ENCODE measurements at places on chromosomes 11 and 22. TPM values are rescaled to one million over a fixed set of nuclear protein-coding genes. Genes with fewer than 3 reads are reported as not detected.

The KLHL35 gene
- total RNA-seq, result 0.67 TPM

The HIKESHI gene
- total RNA-seq, result 40.3 TPM

The DDIAS gene
- total RNA-seq, result 1.2 TPM

The RAG2 gene
- not detected for total RNA-seq

The RBM4B gene
- total RNA-seq, result 10.2 TPM

The ZNF215 gene
- 1.5 TPM for total RNA-seq

The MAP4K2 gene
- 13.2 TPM for total RNA-seq

The LDHAL6A gene
- not detected for total RNA-seq

GRCh38 chr11:22456993-22457762 is 119.0 kb downstream of the SLC17A6 start:
- no peak for DNase-seq

DNA sequence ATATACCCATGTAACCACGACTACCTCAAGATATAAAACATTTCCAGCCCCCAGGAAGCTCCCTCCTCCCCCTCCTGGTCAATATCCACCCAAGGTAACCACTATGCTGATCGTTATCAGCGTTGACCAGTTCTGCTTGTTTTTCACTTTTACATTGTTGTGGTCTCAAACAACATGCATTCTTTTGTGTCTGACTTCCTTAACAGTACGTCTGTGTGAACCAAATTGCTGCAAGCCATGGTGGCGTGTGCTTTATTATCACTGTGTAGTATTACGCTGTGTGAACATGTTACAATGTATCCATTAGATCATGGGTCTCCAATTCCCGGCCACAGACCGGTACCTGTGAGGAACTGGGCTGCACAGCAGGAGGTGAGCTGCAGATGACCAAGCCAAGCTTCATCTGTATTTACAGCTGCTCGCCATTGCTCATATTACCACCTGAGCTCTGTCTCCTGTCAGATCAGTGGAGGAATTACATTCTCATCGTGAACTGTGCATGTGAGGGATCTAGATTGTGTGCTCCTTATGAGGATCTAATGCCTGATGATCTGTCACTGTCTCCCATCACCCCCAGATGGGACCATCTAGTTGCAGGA is 15.5 kb upstream of the GRK3 start:
- DNase-seq, result no peak

DNA sequence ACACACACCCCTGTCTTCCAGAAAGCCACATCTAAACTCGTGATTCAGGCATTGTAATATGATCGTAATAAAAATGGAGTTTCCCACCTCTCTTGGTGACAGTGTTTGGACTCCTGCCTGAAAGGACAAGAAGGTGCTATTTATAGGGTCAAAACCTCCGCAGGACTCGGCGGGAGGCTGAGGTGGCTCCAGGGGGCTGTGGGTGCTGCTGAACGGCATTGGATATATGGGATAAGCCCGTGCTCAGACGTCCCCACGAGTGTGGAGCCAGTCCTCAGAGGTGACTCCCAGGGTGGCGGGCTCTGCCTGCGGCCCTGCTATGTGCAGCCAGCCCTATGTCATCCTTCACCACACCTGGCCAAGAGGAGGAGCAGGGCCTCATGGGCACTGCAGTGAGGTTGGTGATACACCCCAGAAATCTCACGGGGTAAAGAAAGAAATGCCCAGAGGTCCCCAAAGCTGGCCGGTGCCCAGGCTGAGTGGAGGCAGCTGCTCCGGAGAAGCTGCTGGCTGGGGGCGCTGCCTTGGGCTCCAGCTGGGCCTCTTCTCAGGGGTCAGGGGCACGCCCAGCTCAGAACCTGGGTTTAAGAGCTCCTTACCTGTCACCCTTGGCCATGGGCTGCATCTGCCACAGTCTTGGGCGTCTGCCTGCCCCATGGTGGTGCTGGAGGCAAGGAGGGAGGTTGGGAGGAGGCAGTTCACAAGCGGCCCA is 5.1 kb upstream of the OSBPL5 start:
- peak; percentile 72 for DNase-seq

DNA sequence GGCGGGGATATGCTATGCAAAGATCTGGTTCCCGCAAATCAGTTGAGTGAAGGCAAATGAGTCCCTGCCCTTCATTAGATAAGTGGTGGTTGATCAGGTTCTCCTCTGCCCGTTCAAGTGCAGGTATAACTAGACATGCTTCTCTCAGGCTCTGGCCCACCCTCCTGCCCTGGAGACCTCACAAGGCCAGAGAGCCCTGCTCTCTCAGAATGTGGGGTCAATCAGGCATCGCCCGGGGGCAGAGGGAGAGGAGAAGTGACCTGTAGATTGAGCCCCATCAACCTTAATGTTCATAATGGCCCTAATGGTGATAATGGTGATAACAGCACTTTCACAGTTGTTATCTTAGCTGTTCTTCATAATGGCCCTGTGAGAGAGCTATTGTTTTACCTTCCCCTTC is 224.3 kb downstream of the DSCAML1 start:
- peak; percentile 31 for DNase-seq

- DNase-seq, result peak; percentile 70
Measured at GRCh38 chr11:66686100-66686785, 8.6 kb upstream of the RBM4B start.

DNA sequence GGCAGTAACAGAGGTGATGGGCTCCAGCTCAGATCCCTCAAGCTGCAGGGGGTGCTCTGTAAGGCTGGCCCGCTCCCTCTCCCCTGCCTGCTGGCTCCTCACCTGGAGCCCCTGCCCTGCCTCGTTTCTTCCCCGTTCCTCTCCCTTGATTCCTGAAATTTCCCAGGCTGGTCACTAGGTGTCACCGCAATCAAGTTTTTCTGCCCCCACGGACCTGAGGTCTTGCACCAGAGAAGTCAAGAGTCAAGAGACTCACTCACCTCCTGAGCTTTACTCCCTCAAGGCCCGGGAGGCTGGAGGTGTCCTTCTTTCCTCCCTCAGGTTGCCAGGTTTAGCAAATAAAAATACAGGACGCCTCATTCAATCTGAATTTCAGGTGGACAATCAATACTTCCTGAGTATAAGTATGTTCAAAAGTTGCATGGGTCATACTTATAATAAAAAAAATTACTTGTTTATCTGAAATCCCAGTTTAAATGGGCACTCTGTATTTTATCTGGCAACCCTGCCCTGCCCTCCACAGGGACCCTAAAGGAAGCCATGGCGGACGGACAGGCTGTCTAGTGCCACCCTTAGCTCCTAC is 69.2 kb downstream of the SCUBE1 start:
- DNase-seq, result no peak

- DNase-seq, result no peak
Measured at GRCh38 chr11:119342023-119342300, 1.3 kb upstream of the C1QTNF5 start.

DNA sequence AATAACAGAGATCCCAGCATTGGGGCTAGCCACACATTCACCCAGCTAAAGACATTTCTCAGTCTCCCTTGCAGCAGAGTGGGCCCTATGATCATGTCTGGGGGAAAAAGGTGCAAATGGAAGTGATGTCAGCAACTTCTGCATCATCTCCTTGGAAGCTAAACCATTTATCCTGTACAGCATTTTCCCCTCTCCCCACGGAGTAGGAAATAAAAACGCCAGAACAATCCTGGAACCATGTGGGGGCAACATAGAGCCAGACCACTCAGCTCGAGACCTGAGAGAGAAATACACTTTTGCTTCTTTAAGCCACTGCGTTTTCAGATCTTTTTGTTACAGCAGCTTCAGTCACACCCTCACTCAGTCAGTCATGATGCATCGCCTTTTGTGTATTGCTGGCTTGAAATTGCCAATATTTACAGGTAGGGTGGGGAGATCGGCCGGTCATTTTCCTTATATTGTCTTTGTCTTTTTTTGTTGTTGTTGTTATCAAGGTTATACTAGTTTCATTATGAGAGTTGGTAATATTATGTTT is 9.1 kb upstream of the RAC2 start:
- DNase-seq, result no peak

GRCh38 chr22:17774206-17774925 is at the start of gene BID:
TSS of gene BID (minus strand) at chr22:17774469. CDS start at chr22:17750116, 24,353 bp downstream.
- DNase-seq, result peak; percentile 87

DNA sequence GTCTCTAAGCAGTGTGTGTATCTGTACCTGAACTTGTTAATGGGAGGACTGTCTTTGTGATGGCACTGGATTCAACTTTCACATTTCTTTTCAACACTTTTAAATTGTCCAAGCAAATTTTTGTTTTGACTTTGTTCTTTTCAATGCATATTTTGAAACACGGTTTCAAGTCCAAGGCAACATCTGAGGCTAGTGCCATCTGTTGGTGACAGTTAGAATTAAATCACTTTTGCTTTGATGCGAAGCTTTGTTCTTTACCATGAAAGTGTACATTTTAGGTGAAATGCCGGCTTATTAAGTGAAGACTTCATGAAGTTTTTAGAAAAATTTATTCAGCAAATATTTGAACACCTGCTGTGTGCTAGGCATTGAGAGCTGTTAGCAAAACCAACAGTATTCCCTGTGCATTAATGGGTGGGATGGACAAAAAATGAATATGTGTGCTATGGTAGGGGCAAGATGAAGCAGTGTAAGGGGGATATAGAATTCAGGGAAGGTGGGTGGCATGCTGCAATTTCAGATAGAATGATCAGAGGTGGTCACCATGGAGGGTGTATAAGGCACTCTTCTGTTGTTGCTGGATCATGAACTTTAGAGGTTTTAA is 70.2 kb downstream of the DDX10 start:
- no peak for DNase-seq

DNA sequence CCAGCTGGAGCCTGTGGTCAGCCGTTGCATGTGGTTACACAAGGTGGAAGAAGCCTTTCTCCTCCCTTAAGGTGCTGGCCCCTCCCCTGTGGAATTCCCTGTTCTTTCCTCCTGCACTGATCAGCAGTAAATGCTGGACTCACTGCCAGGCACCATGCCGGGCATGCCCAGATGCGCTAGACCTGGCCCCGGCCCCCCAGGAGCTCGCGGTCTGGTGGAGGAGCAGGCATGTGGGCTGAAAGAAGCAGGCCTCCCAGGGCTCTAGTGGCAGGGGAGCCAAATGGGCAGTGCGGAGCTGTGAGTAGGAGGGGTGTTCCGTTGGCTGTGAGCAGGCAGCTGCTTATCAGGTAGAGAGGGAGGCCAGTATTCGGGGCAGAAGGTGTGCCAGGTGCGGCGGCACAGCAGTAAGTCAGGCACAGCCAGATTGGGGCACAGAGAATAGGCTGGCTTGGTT is 10.2 kb downstream of the DGKZ start:
- DNase-seq, result no peak

GRCh38 chr22:16915701-16916100 is 90.5 kb upstream of the XKR3 start:
- no peak for DNase-seq

GRCh38 chr11:48091426-48092102 is 111.2 kb downstream of the PTPRJ start:
- no peak for DNase-seq

- no peak for DNase-seq
Measured at GRCh38 chr11:117510646-117511045, 183.0 kb downstream of the CEP164 start.

Data from posterior vena cava (tissue), 2 donors.